NCI-H2107 (cell line): ENCODE measurements at places on chromosomes 5 and 9.

- no peak for DNase-seq
Measured at GRCh38 chr5:143174714-143175398, 228.6 kb downstream of the NR3C1 start.

DNA sequence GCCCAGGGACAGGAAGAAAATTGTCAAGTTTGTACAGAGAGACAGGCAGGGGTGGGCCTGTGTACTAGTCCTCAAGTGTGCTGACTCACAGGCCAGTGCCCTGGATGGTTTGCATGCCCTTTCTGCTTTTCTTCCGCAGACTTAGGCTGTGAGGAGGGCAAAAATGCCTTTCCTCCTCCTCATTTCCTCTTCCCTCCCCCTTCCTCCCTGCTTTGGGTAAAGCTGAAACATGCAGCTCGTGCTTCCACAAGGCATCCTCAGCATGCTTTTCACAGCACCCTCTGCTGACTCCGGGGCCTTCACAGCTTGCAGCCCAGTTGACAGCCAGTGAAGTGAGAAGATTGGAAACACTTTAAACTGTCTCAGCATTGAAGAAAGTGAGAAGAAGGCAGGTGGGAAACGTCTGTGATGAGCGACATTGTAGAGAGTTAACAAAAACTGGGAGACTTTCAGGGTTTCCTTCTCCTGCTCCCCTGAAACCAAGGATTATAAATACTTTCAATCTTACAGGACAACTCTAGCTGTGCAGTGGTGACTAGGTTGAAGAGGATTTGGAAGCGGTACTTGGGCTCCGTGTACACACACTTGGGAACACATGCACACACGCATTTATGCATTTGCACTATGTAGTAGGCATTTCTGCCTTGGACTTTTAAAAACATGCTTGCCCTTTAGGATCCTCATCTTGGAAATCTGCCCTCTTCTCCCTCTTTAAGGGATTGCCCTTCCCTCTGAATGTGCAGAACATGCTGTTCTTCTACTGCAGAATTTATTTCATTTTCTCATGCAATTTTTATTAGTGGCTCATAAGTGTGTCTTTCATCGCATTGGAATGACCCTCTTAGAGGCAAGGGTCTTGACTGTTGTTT, 138.8 kb downstream of the GRIA1 start:
- no peak for DNase-seq

- no peak for DNase-seq
Measured at GRCh38 chr9:109781541-109782197, 1.7 kb downstream of the PALM2AKAP2 start.

GRCh38 chr5:39073767-39074016, 507 bp downstream of the RICTOR start:
- DNase-seq, result no peak

GRCh38 chr9:6910032-6910431, 152.3 kb downstream of the KDM4C start:
- DNase-seq, result no peak

GRCh38 chr9:110592044-110592830, 12.7 kb upstream of the SVEP1 start:
- no peak for DNase-seq

DNA sequence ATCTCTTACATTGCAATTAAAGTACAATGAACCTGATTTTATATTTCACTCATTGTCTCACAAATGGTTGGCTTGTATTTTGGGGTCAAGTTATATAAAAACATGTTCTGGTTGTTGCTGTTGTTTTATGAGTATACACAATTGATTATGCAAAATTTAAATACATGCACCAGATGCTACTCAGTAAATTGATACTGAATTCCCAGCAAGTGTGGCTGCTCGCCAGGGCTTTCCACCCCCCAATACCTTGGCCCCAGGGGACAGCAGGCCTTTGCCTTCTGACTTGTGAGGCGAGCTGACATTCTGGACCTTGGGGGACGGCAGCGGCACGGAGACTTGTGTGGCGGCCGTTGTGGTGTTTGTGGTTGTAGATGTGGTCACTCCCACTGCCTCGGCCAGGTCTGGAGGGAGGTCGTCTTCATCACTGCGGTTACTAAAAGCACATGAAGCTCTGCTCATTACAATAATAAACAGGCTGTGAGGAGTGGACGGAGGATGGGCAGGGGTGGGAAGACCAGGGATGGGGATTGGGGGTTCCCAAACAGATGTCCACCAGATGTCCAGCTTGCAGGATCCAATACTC, 27.0 kb upstream of the FRRS1L start:
- no peak for DNase-seq

GRCh38 chr5:134107779-134108178, 6.7 kb upstream of the TCF7 start:
- DNase-seq, result no peak

DNA sequence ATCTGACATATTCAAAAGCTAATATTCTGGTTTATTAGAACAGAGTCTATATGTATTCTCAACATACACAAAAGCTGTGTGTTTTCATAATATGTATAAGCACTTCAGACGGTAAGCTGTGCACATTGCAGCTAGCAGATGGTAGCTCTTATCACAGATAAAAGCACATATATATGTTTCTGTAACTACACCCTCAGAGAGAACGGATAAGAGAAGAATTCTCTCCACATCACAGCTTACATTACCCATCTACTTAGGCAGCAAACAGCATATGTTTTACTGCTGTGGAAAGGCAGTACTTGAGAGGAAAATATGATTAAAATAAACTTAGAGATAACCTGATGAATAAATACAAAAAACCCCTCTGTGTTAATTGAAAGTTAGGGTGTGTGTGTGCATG, 450.9 kb upstream of the ZNF608 start:
- no peak for DNase-seq

- DNase-seq, result no peak
Measured at GRCh38 chr5:116382032-116382873, 192.4 kb downstream of the SEMA6A start.

DNA sequence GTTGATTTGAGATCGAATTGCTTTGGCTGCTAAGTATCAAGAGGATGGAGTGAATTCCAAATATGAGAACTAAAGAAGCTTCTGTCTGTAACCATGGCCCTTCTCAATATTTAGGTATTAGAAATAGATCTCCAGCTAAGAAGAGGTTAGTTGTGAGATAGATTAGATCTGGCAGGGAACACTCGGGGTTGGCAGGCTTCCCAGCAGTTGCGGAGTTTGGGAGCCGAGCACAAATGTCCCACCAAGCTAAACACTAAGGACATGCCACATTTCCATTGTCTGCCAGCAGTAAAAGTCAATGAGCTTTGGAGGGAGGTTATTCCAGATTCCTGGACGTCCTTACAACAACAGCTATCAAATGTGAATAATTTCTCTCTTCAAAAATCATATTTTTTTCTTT, 85.8 kb downstream of the TAF11L14 start:
- DNase-seq, result no peak

DNA sequence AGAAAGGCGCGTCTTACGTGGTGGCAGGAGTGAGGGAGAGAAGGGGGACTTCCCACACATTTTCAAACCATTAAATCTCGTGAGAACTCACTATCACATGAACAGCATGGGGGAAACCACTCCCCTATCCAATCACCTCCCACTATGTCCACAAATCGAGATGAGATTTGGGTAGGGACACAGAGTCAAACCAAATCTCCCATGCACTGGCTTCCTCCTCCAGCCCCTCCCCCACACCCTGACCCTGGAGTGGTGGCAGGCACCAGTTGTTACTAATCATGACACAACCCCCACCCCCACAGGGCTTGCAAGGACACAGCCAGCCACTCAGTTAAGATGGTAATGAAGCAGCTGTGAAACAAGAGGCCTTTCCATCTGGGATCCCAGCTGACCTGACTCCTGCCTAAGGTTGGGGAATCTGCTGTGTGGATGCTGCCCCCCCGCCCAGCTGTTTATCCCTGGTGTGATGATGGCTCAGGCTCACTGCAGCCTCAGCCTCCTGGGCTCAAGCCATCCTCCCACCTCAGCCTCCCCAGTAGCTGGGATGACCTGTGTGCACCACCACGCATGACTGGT, 57.1 kb upstream of the FUBP3 start:
- no peak for DNase-seq

DNA sequence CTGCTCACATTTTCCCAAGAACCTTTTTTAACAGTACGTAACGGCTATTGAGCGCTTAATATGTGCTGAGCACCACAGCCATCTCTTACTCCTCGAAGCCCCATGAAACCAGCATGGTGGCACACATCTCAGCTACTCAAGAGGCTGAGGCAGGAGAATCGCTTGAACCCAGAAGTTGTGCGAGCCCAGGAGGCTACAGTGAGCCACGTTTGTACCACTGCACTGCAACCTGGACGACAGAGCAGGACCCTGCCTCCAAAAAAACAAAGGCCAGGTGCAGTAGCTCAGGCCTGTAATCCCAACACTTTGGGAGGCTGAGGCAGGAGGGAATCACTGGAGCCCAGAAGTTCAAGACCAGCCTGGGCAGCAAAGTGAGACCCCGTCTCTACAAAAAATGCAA, 28.2 kb downstream of the AQP7 start:
- no peak for DNase-seq

DNA sequence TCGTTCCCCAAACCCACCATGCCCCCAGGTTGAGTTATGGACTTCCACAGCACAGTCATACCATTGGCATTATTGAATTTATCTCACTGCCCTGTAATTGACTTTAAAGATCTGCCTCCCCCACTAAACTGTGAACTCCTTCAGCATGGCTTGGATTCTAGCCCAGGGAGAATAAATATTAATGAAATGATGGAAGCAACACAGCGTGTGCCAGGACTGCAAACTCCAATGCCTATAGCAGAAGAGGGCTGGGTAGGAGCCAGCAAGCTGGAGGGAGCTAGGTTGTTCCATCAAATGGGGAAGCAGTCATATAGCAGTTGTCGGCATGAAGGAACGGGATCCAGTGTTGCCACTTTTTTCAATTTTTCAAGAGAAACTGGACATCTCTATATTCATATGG, 69.0 kb upstream of the MSX2 start:
- DNase-seq, result no peak

DNA sequence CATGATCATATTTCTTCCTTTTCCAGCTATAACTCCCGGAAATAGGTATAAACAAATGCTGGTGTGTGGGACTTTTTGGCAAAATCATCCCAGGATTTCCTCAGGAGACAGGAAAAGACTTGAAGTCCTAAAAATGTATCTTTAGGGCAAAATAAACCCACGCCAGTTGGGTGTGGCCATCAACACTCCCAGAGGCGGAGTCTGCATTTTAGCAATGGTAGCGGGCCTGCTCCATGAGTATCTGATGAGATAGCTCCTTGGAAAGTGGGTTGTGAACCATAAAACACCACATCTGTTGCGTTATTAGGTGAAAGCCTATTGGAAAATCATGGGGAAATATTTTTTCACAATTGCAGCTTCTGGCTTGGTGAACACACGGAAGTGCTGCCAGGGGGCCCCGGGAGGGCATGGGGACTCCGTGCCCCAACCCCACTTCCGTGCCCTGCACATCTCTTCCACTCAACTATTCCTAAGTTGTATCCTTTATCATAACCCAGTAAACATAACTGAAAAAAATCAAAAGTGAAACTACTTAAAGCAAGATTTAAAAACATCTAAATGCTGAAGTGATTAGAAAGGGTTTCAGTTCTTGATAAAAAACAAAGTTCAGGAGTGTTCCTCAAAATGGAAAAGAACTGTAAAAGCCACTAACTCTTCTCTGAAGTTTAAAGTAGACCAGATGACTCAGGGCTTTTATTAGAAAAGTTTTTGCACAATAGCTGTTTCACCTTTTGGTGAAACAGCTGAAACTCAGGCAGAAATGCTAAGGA, 111.2 kb downstream of the LRRC70 start:
- no peak for DNase-seq
